ENCODE measurements at places on chromosomes 3 and 15.

GRCh38 chr3:165159760-165160421 is 36.3 kb downstream of the SLITRK3 start:
- DNase-seq = no peak

GRCh38 chr3:8520816-8521403 is 19.3 kb downstream of the LMCD1 start:
- DNase-seq = no peak

DNA sequence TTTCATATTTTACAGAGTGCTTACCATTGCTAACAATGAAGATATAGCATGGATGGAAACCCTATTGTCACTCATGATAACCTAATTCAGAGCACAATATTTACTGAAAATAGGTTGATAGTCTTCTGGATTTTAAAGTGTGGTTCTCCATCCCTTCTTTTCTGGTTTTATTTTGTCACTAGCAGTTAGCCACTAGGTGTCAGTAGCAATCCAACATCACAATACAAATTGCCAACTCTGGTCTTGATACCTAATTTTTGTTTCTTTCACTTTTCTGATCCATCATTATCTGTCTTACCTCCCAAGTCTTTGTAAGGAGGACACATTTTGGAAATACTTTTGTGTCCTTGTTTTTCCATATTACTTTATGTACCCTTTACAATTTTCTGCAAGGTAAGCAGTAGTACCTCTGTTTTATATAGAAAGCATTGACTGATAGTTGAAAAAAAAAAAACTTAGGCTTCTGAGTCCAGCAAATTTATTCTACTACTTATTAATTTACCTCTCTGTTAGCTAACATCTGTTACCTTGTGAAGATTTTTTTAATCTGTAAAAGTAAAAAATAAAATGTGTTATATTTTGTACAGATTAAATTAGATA is 28.3 kb upstream of the CRYBG3 start:
- no peak for DNase-seq

GRCh38 chr15:62841891-62842559 is 200.5 kb upstream of the TPM1 start:
- no peak for DNase-seq

GRCh38 chr15:63834500-63835210 is 907 bp upstream of the HERC1 start:
- no peak for DNase-seq

DNA sequence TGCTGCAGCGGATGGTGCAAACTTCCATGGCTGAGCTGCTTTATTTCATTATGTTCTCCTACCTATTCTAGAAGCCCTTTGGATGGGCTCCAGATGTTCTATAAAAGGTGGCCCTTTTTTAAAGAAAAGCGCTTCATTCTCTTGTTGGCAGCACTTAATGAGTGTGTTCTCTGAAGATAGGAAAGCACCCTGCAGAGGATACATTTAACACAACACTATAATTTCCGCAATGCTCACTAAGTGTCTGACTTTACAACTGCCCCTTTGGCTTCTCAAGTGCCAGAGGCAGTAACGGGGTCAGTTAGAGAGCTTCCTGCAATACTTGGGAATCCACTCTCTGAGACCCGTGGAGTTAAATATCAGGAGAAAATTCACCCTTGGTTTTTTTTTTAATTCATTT is 88.1 kb downstream of the MDFIC2 start:
- no peak for DNase-seq
